SK-MEL-5 (cell line): ENCODE measurements at places on chromosomes 5 and 9. TPM values are rescaled to one million over a fixed set of nuclear protein-coding genes. Genes with fewer than 3 reads are reported as not detected.

GRCh38 chr5:153883854-153884611, 154.7 kb downstream of the FAM114A2 start:
- no peak for DNase-seq

- no peak for DNase-seq
Measured at GRCh38 chr5:82445726-82446335, 167.7 kb upstream of the RPS23 start.

Gene MYOT
- total RNA-seq: 0.05 and 0.08 TPM in 2 replicates

DNA sequence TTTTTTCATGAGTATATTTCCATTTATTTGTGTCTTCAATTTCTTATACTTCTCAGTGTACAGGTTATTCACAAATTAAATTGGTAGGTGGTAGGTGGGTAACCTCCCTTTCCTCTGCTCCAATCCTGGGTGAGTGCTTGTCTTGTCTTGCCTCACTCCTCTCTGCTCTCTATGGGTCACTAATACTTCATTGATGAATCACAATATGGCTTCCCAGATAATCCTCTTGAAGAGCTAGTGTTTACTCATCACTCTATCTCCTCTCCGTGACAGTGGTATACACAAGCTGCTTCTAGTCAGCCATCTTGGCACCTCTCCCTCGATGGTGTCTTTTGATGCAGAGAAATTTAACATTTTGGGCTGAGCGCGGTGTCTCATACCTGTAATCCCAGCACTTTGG, 331.8 kb upstream of the NMUR2 start:
- DNase-seq: no peak

DNA sequence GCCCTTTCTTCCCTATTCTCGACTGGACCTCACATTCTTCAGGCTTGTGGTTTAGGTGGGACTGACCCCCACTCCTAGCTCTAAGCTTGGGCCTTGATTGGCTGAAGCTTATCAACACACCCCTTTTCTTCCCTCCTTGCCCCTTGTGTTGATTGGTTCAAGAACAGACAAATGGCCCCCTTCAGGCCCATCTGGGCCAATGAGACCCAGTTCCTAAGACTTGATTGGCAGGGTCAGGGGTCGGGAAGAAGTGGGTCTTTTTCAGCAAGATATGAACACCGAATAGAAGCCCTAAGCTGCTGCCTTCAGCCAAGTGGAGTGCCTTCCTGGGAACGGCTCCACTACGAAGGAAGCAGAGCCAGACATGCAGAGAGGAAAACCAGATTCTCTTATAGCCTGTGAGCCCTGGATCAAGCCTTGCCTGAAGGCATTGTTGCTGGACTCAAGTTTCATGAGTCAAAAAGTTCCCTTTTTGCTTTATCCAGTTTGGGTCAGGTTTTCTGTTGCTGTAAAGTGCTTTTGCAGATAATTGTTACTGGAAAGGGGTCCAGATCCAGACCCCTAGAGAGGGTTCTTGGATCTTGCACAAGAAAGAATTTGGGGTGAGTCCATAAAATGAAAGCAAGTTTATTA, 22.4 kb upstream of the NCS1 start:
- no peak for DNase-seq

Gene CCDC152
- total RNA-seq: 0.45 and 0.92 TPM in 2 replicates

GRCh38 chr9:137170486-137171148, 766 bp upstream of the LRRC26 start:
- no peak for DNase-seq

DNA sequence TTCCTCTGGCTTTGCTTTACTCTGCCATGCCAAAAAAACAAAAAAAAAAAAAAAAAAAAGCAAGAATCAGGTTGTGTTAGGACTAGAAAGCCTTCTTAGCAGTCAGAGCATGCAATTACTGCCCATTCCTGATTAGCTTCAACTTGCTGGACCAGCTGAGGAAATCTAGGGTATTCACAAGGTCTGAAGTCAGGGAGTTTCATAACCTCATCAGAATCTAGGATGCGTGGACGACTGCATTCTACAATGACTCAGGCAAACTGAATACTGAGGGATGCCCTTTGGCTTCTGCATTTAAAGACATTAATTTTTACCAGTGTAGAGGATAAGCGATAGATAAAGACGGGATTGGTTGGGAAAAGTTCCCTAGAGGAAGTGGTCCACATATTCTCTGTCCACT, 39.2 kb upstream of the SHOC1 start:
- no peak for DNase-seq

DNA sequence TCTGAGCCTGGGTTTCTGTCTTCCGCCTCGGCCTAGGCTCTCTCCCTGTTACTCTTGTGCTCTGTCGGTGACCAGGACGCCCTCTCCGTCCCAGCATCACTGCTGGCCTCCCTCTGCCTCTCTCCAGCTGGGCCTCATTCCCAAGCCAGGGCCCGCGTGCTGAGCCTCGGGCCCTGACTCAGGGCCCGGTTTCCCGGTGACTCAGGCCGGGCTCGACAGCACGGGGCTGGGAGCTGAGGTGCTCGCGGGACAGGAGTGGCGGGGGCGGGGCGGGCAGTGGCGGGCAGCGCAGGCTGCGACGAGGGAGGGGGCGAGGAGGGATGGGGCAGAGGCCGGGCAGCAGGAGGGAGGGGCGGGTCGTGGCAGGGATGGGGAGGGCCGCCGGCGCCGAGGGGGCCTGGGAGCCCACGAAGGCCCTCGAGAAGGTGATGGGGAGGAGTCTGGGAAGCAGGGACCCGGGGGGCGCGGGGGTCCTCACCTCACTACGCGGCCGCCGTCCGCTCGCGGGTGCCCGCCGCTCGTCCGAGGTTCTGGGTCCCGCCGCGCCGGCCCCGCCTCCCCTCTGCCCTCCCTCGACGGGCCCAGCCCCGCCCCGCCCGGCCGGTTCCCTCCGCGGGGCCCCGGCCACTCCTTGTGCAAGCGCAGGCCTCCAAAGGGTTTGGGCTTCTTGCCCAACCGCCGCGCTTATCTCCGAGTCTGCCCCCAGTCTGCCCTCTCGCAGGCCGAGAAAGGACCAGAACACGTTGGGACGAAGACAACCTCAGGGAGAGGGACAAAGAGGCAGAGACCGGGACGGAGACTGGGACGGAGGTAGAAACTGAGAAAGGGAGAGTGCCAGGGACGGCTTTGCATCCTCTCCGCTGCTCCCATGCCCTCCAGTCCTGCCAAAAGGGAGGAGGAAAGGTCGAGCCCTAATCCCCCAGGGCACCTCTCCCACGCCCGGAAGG, at the start of gene ARAP3:
ARAP3 (minus strand) TSS at position 536 of the 947 bp plus-strand sequence. CDS start 1,744 bp downstream, outside the sequence.
- DNase-seq: peak; percentile 29

GRCh38 chr5:664994-665360, 28.2 kb downstream of the TPPP start:
- DNase-seq: no peak

Gene SGCD
- total RNA-seq: 27.2 and 32.3 TPM in 2 replicates

GRCh38 chr5:56183506-56183905, 49.6 kb downstream of the ANKRD55 start:
- no peak for DNase-seq

GRCh38 chr5:103435136-103435889, 127.3 kb downstream of the NUDT12 start:
- DNase-seq: no peak

DNA sequence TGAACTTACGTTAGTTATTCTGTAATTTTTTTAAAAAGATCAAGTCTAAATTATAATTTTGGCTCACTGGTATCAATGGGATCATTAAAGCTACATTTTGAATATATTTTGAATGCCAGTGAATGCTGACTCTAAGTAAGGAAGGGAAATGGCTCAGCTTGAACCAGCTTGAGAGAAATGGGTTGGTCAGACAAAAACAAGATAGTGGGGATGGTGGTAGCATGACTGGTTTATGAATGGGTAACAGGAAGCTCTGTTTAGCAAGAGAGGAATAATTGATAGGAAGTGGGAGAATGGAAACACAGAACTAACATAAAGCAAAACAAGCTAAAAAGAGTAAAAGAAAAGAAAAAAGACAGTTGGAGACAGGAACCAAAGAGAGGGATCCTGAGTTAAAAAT, 220.2 kb downstream of the ADAMTS6 start:
- DNase-seq: no peak

DNA sequence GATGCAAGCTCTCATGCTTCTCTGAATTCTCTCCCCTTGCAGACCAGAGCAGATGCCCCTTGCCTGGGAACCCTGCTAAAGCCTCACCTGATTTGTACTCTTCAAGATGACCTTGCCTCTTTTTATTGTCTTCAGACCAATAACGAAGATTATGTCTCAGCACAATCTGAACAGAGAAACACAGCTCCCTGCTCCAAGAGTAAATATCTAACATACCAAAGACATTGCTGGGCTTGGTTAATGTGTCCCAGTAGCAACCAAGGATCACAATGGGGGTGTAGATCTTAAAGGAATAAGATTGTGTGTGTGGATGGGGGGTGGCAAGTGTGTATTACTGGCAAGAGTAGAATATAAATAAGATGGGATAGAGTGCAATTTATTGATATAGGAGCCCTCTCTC, 67.6 kb upstream of the LHFPL2 start:
- no peak for DNase-seq

DNA sequence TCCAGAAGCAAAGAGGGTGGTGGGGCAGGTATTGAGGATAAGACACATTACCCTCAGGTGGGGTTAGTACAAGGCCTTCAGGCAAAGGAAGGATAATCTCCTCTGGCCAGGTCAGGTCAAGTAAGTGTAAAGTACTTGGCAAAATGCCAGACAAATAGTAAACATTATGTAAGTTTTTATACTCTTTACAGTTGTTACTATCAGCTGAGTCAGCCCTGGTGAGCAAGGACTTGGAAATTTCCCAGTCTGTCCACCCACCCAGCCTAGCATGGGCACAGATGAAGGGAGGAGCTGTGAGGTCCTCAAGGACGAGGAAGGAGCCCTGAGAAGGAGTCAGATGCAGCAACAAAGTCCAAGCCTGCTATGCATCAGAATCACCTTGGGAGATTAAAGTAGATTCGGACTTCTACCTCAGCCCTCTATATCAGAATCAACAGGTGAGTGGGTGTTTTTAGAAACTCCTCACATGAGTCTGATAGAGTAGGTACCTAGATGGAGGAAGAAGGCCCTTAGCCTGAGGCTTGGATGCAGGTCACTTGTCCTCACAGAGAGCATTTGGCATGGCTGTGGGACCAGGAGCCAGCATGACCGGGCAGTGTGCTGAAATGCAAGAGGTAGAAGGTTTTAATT, 50.2 kb upstream of the BARX1 start:
- DNase-seq: no peak

Gene PCDHGB3
- 0.21 and 0.53 TPM in 2 replicates for total RNA-seq

- DNase-seq: peak; percentile 98
Measured at GRCh38 chr9:72362680-72363139, 2.3 kb downstream of the ZFAND5 start.

- no peak for DNase-seq
Measured at GRCh38 chr5:73893813-73894212, 267.8 kb downstream of the ARHGEF28 start.

Gene EGFLAM
- 0.05 TPM in 1 of 2 replicates, not detected in the other for total RNA-seq

Gene DMRT2
- 3.4 and 4.0 TPM in 2 replicates for total RNA-seq

GRCh38 chr5:36403632-36404311, 102.1 kb upstream of the RANBP3L start:
- DNase-seq: no peak

Gene CYLC2
- not detected in 2 replicates for total RNA-seq

DNA sequence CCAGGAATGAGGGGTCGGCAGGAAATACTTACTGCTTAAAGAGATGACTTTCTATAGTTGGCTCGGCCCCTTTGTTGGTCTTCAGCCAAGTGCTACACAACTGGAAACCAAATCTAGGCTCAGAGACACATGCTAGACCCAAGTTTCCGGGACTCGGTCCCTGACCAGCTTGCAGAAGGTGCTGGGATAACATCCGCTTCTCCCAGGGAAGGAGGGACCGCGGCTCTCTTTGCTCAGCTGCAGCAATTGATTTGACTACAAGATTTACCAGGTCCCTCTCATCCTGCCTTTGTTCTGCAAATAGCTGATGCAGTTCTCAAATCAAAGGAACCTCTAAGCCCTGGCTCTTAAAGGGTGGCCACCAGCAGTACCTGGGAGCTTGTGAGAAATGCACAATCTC, 314.7 kb downstream of the MLLT3 start:
- DNase-seq: no peak

- peak; percentile 22 for DNase-seq
Measured at GRCh38 chr5:115686738-115687074, 60.9 kb upstream of the TMED7 start.
